Bladder microvascular endothelial cell (primary cell): ENCODE measurements at places on chromosomes 1 and 21. TPM values are rescaled to one million over a fixed set of nuclear protein-coding genes. Genes with fewer than 3 reads are reported as not detected.

The UMODL1 gene
- total RNA-seq, result not detected in 2 replicates

The KCNT2 gene
- 0.13 TPM in 1 of 2 replicates, not detected in the other for total RNA-seq

The FAM72B gene
- 2.3 and 4.0 TPM in 2 replicates for total RNA-seq

The OPTC gene
- total RNA-seq, result not detected in 2 replicates

The ANGPTL3 gene
- total RNA-seq, result not detected in 2 replicates
